NCI-H2171 (cell line): ENCODE measurements at places on chromosomes 5 and 9.

- DNase-seq: no peak
Measured at GRCh38 chr5:14414656-14415023, 167.0 kb upstream of the OTULINL start.

- DNase-seq: no peak
Measured at GRCh38 chr5:920321-920720, 27.6 kb downstream of the TRIP13 start.

- DNase-seq: no peak
Measured at GRCh38 chr5:17180330-17180843, 37.0 kb upstream of the BASP1 start.

DNA sequence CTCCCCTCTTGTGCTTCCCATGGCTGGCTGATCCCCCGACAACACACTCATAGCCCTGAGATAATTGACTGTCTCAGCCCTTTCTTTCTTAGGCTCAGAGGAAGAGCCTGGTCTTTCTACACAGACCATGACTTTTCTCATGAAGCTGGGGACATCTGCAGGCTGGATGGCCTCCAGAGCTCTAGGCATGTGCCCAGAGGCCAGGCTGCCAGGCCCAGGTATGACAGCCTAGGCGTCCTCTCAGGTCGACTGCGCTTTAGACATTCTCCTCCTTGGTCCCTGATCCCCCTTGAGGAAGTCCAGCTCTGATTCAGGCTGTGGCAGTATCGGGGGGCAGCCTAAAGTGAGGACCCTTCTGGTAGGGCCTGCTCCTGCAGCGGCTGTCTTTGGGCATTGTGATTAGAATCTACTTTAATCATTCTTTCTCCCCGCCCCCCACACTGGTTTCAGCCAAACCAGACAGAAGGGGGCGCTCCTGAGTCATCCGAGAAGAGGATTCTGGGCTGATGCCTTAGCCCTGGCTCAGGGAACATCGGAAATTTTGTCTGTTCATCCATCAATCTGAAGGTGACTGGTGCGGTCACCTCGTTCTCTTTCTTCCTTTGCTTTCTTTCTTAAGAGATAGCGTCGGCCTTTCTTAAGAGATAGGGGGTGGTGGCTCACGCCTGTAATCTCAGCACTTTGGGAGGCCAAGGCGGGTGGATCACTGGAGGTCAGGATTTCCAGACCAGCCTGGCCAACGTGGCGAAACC is 66.5 kb upstream of the HSPA9 start:
- DNase-seq: no peak

GRCh38 chr9:130026583-130027340 is 16.2 kb downstream of the FNBP1 start:
- DNase-seq: no peak

DNA sequence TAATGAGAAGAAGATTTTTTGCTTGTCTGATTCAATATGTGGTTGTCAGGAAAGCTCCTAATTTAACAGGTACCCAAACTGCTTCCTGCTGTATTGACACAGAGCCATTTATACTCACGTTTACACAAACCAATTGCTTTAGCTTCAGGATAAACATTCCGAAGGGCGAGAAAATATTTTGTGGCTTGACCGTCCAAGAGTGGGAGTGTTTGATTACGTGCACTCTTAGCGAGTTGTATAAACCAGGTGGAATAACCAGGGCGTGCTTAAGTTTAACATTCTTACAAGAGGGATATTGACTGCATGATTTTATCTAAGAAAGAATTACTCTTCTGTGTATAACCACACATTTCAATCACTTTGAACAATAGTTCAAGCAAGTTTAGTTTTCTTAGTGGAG is 278.7 kb upstream of the TYRP1 start:
- DNase-seq: no peak

GRCh38 chr5:169006842-169007790 is 293.8 kb downstream of the SLIT3 start:
- DNase-seq: no peak
